ENCODE measurements at places on chromosomes 1 and 21. TPM values are rescaled to one million over a fixed set of nuclear protein-coding genes. Genes with fewer than 3 reads are reported as not detected.

DNA sequence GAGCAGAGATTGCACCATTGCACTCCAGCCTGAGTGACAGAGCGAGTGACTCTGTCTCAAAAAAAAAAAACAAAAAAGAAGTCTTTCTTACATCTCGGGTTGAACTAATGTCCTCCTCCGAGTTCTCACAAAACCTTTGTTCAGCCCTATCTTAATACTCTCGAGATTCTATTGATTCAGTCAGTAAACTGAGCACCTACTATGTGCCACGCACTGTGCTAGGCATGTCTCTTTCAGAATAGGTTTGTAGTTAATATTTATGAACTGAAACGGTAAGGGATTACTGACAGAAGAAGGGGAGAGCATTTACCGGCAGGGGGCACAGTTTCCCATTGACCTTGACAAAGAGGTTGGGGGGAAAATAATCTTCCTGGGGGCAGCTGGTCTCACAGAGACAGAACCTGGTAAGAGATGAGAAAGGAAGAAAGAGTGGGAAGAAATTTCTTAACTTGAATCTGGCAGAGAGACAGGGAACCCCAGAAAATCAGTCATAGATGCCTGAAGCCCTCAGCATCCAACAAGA lies 3.4 kb downstream of the PIAS3 start:
- DNase-seq = no peak

DNA sequence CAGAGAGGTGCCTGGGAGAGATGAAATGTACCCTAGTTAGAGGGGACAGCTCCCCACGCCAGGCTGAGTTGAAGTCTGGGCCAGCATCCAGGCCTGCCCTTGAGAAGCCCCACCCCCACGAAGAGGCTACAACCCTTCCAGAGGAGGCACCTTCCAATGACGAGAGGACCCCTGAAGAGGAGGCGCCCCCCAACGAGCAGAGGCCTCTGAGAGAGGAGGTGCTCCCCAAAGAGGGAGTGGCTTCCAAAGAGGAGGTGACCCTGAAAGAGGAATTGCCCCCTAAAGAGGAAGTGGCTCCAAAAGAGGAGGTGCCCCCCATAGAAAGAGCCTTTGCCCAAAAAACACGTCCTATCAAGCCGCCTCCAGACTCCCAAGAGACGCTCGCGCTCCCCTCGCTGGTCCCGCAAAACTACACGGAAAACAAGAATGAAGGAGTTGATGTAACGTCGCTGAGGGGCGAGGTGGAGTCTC lies 3.1 kb downstream of the EVA1B start:
- DNase-seq = no peak

DNA sequence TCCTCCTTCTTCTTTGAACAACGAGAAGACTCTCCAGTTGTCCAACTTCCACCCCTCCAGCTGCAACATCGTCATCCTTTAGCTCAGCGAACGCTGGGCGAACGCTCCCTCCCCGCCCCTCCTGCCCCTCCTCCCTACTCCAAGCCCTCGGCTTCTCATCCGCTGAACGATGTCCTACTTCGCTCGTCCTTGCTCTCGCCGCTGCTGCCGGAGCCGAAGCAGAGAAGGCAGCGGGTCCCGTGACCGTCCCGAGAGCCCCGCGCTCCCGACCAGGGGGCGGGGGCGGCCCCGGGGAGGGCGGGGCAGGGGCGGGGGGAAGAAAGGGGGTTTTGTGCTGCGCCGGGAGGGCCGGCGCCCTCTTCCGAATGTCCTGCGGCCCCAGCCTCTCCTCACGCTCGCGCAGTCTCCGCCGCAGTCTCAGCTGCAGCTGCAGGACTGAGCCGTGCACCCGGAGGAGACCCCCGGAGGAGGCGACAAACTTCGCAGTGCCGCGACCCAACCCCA lies at the start of gene BCAN:
BCAN (plus strand) TSS at position 357 of the 504 bp plus-strand sequence. CDS start 3,938 bp downstream, outside the sequence.
- DNase-seq = no peak

DNA sequence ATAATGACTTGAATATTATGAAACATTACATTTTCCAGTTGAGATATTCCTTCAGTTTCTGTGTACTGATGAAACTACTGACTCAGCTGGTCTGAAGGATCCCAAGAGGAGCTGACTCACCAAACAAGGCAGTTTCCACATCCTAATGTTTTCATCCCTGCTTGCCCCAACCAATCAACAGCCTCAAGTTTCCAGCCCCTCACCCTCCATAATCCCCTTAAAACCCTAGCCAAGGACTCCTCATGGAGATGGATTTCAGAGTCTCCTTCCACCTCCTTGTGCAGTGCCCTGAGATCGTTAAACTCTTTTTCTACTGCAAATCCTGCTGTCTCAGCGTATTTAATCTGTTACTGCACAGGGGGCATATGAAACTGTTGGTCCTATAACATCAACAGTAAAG lies 83.1 kb upstream of the HAO2 start:
- peak; percentile 18 for DNase-seq

GRCh38 chr1:29801561-29801973 lies 565.2 kb downstream of the PTPRU start:
- DNase-seq = no peak

- no peak for DNase-seq
Measured at GRCh38 chr1:6116137-6116536, 64.0 kb downstream of the CHD5 start.

- no peak for DNase-seq
Measured at GRCh38 chr1:3453891-3454810, at the start of gene ARHGEF16. Gene ARHGEF16 (plus strand): TSS chr1:3454665. CDS start chr1:3463085, 8,420 bp downstream.

DNA sequence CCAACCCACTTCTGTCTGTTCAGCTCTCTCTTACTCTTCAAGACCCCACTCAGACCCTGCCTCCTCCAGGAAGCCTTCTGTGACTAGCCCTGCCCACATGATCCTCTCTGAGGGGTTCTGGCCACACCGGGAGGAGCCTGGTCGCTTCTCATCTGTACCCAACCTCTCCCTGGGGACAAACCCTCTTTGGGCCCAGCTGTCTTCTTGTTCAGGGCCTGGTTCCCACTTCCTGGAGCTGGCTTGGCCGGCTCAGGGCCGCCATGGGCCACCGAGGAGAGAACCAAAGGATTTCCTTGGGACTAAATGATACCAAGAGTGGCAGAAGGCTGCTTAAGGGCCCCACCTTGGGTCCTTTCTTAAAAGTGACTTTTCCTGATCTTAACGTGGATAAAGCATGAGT lies 124.7 kb upstream of the ZBTB40 start:
- no peak for DNase-seq

DNA sequence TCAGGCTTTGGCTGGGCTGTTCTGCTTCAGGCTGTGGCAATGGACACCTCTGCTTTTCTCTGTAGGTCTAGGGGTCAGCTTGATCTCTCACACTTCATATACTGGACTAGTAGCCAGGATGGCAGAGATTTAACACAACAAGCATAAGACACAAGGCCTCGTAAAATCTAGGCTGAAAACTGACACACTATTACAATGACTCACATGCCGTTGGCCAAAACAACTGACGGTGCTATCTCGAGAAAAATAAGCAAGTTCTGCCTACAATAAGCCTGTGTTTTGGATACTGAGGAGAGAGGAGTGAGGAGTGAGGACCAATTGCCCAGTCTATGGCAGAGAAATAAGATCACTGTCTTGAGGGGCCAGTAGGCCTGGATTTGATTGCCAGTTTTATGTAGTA lies 840.7 kb upstream of the ADAMTS5 start:
- no peak for DNase-seq

- DNase-seq = peak; percentile 95
Measured at GRCh38 chr1:35557611-35558373, at the start of gene NCDN. Gene NCDN (plus strand): TSS chr1:35557799. CDS start chr1:35558191, 392 bp downstream.

- no peak for DNase-seq
Measured at GRCh38 chr1:192592981-192593708, 17.6 kb downstream of the RGS1 start.

Gene PROX1
- polyA plus RNA-seq = 0.07 TPM

Gene PGBD5
- polyA plus RNA-seq = 1.0 TPM

Gene HLCS
- polyA plus RNA-seq = 19.5 TPM

Gene FMO5
- polyA plus RNA-seq = 1.2 TPM

Gene OLFML2B
- 0.68 TPM for polyA plus RNA-seq

Gene LCE4A
- not detected for polyA plus RNA-seq
